ENCODE measurements at places on chromosomes 6 and 20.

DNA sequence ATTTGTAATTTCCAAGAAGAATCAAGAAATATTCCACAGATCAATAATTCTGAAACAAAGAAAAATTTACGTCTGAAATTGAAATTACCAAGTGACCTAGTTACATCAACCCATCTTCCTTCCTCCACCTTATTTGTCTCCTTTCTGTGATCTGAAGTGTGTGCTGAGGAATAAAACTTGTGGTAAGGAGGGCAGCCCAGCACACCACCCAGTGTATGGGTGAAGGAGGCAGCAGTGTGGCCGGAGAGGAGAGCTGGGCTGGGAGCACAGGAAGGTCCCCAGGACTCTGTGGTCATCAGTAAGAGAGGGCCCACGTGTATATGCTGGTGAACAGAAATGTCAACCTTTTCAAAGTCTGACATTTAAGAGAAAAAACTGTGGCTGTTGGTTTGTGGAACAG, 11.3 kb upstream of the CCR6 start:
- no peak for DNase-seq

- no peak for DNase-seq
Observed at GRCh38 chr6:14921170-14921569, 324.7 kb upstream of the JARID2 start.

- no peak for DNase-seq
Observed at GRCh38 chr6:148578837-148579565, 167.8 kb upstream of the UST start.

DNA sequence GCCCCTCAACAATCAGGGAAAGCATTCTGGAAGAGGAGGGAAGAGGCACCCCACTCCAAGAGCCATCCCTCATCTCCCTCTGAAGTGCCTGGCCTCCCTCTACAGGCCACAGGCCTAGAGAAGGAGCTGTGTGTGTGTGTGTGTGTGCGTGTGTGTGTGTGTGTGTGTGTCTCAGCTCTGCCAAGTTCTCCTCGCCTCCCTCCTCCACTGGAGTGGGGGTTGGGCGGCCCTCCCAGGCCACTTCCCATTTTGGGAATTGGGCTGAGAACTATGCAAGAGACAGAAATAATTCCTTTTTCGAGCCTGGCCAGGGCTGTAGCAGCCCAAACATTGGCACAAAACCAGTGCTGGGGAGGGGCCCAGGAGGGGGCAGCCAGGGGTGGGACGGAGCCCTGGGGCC, 35.7 kb downstream of the KCNB1 start:
- no peak for DNase-seq

GRCh38 chr20:16714242-16714641, 15.6 kb upstream of the SNRPB2 start:
- no peak for DNase-seq

DNA sequence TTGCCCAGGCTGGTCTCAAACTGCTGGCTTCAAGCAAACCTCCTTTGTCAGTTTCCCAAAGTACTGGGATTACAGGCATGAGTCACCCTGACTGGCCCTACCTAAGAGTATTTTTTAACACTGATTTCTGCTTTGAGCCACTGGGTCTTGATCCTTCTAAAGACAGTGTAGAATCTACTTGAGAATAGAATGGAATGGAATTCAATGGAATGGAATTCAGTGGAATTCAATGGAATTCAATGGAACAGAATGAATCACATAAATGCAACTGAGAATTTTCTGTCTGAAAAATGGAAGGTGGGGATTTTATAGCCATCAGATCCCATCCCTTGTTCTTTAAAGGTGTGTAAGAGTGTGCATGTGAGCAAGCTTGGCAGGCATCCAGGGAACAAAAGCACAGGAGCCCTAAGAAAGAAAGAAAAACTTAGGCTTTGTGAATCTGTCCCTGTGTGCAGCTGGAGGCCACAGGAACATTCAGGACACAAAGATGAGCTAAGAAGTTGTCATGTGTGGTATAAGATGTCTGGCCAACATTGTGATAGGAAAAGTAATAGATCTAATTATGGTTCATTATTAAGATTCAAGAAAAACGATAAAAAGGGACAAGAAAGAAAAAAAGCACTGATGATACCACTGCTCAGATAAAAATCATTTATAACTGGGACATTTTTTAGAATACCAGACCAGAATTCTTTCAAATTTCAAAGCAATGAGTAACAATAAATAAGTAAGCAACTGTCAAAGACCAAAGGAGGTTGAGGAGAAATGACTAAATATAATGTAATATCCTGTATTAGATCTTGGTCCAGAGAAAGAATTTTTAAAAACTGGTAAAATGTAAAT, 681.0 kb upstream of the GJE1 start:
- no peak for DNase-seq

DNA sequence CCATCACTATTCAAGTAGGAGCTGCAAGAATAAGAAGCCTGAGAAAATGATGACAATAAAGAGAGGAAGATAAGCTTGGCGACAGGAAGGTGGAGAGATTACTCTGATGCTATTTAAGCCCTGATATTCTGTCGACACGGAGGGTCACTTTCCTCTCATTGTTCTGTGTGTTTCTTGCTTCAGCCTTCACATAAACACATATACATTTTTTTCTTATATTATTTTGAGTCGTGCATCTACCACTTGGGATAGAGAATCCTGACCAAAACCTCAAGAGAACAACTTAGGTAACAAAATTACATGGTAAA, 10.5 kb downstream of the PTCHD4 start:
- DNase-seq, result no peak

DNA sequence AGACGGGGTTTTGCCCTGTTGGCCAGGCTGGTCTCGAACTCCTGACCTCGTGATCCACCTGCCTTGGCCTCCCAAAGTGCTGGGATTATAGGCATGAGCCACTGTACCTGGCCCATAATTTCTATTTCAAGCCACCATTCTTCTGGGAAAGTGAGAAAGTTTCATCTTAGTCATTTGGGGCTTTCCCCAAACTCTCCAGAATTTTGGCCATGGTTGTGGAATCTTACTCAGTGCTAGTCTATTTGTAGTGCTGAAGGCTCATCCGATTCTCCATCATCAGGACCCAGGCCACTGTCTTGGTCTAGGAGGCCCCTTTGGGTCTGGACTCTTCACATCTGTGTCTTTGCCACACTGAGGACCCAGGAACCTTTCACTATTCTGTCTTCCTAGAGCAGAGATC, 164.9 kb downstream of the EYA2 start:
- DNase-seq, result no peak

DNA sequence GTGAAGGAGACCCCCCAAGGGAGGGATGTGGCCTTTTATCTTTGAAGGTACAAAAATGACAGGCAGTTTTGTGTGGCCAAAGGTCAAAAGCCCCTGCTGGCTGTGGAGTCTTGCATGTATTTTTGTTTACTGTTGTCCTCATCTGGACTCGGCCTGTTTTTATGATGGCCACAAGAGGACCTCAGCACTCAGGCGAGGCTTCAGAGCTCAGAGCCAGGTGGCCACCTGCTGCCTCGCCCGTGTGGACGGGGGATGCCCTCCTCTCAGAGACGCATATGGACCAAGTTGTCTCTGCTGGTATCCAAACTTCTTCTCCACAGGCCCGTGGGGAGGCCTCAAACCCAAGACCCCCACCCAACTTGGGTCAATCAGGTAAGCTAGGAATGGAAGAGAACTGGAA, 118.2 kb downstream of the DACT2 start:
- no peak for DNase-seq

- peak; percentile 10 for DNase-seq
Observed at GRCh38 chr6:89433252-89434149, 549 bp downstream of the ANKRD6 start.

DNA sequence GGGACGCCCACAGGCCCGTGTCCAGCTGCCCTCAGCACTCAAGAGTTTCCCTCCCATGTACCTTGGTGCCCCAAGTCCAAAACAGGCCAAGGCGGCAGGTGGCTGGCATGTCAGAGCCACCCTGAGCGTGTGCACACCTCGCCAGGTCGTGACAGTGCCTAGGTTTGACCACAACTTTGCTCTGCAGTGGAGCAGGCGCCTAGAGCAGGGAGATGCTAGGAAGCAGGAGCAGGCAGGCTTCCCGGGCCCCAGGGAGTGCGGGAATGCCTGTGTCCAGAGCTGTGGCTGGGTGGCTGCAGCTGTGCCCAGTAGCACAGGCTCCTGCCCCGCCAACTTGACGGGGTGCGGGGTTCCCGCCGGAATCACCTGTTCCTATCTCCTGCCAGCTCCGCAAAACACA, 380.8 kb upstream of the IMPG1 start:
- no peak for DNase-seq

DNA sequence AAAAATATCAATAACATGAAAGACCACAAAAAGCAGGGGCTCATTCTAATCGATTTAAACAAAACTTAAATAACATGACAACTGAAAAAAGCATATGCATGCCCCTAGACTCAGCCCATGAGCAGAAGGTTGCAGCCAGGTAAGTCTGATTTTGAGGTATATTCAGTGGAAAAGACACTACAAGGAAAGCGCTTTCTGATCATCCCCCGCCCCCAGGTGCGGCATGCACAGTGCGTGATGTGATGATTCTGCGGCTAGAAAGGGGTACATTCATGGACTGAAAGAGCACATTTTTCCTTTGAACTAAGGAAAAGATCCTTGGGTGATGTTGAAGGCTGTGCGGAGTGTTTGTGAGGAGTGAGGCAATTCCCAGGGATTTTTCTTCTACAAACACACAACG, 16.9 kb upstream of the FOXC1 start:
- DNase-seq, result no peak

- DNase-seq, result no peak
Observed at GRCh38 chr20:5932796-5933195, 17.5 kb downstream of the TRMT6 start.

GRCh38 chr6:157285422-157285779, 37.9 kb downstream of the TMEM242 start:
- no peak for DNase-seq

DNA sequence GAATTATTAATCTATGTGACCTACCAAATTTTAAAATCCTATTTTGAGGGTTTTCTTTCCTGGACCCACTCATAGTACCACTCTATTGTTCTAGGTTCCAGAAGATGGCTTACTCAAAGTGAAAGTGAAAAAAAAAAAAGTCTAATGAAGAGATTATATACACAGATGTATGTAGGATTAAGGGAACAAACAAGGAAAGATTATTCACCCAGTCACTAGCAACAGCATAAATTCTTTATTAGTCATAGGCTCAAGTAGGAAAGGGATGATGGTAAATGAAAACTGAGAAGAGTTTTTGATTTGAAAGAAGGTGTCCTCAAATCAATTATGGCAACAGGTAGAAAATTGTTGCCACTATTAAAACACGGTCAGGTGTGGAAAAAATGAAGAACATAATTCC, 923.7 kb downstream of the TBC1D32 start:
- no peak for DNase-seq

DNA sequence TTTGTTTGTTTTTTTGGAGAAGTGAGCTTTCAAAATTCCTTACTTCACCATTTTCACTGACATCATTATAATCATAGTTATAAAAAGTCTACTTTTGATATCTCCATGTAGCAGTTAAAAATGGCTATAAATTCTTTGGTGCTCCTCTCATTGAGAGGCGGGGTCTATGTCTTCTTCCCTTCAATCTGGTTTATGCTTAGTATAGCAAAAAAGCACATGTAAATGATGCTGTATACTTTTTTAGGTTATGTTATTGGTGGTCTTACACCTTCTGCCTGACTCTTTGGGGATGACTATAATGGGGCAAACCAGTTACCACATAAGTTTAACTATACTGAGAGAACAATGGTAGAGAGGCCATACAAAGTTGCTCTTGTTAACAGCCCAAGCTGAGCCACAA, 289.6 kb downstream of the EPM2A start:
- DNase-seq, result no peak

DNA sequence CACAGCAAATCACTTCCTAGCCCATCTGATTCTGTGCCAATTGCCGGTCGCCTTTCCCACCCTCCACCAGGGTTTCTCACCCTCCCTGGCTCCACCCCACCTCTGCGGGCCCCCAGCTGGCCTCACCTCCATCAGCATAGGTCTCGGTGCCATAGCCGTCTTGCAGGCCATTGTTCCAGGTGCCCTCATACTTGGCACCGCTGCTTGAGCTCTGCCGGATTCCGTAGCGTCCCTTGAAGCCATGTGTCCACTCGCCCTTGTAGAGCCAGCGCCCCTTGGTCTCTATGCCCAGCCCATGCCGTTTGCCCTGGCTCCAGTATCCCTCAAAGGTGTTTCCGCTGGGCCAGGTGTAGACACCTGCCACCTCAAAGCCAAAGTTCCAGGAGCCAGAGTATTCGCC, 787 bp downstream of the JPH2 start:
- no peak for DNase-seq

GRCh38 chr6:113819169-113819830, 37.8 kb upstream of the MARCKS start:
- no peak for DNase-seq

DNA sequence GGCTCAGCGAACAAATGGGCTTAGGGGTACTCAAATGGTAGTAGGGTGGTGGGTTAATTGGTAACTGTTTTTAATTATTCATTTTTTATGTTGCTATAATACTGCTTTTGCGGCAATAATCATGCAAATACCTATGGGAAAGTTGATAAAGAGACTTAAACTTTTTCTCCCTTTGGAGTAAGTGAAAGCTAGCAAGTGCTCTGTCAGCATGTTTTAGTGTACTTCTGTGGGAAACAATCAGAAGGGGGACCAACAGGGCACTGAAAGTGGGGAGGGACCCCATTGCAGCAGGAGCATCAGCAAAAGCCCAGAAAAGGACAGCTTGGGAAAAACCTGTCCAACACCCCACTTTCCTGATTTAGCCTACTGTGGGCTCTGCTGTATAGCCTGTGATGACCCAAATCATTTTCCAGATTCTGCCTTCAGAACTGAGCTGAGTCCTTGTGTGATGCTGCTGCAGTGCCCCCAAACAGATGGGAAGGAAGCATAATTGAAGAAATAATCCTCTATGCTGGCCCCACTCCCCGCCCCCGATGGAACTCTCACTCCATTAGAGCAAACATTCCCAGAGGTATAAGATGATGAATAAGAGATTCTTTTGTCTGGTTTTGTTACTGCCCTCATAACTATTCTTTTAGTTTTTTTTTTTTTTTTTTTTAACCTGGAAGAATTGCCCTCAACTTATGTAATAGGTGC, 322.8 kb downstream of the CD83 start:
- DNase-seq, result no peak

DNA sequence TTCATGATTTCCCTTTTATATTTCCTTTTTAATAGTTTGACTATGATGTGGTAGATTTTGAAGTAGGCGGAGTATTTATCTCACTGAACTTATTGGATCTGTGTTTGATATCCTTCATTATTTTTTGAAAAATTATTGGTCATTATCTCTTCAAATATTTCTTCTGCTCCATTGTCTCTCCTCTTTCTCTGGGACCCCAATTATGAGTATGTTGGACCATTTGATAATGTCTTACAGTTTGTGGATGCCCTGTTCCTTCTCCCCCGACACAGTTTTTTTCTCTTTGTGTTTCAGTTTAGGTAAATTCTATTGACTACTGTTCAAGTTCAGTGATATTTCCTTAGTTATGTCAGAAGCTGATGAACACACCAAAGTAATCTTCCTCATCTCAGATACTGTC, 49.4 kb upstream of the COL10A1 start:
- no peak for DNase-seq
